ENCODE measurements at places on chromosomes 6 and 20.

- no peak for DNase-seq
Measured at GRCh38 chr6:94735270-94735669, 842.1 kb upstream of the MANEA start.

- no peak for DNase-seq
Measured at GRCh38 chr6:124423621-124424020, 538.6 kb upstream of the RNF217 start.

DNA sequence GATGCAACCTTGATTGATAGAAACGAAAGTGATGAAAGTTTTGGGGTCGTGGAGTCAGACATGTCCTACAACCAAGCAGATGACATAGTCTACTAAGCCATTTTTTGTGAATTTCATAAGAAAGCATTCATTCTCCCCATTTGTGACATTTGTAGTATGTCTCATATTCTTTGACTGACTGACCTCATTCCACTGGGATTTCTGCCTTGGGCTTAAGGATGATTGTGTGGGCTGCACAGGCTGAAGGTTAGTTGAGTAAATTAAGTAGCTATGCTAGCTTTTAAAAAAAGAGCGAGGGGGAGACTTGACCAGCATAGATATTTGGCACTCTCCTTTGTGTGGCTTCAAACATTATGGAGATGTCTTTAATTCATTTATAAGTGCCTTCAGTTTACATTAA is 28.9 kb downstream of the STMND1 start:
- no peak for DNase-seq

- no peak for DNase-seq
Measured at GRCh38 chr6:333379-334002, 41.2 kb downstream of the DUSP22 start.

- DNase-seq: no peak
Measured at GRCh38 chr6:34146801-34147592, 1.1 kb upstream of the GRM4 start.

DNA sequence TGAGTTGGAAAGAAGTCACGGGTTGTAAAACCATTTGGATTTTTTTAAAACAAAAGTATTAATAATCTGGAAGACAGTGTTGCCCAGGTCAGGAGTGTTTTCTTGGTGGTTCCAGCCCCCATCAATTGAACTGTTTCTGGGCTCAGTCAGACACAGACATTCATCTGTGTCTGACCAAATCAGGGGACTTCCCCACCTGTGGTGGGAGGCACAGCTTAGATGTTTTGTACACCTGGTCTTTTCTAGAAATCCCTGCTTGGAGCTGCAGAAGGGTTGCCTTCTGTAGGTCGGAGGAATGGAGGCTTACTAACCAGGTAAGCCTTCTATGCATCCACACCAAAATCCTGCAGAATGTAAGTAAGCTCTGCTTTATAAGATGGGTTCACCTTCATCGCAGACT is 63.6 kb downstream of the CDS2 start:
- no peak for DNase-seq

DNA sequence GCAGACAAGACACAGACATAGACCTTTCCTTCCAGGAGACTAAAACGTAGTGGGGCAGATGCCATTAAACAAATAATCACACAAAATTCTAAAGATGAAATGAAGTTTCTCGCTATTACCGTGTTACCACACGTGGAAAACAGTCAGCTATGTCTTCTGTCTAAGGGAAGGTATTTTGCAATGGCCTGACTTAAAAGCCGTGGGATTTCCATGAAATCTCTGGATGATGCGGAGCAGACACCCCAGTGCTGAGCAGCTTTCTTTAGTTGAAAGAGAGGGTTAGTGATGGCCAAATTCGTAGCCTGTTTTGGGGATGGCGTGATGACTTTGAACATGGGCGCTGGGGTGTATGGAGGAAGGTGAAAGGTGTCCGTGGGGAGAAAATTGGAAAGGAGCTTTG is 281.8 kb downstream of the NRN1 start:
- no peak for DNase-seq

- DNase-seq: no peak
Measured at GRCh38 chr20:56391596-56392131, 351 bp downstream of the AURKA start.

GRCh38 chr20:9311132-9311531 is 203.3 kb upstream of the LAMP5 start:
- no peak for DNase-seq

DNA sequence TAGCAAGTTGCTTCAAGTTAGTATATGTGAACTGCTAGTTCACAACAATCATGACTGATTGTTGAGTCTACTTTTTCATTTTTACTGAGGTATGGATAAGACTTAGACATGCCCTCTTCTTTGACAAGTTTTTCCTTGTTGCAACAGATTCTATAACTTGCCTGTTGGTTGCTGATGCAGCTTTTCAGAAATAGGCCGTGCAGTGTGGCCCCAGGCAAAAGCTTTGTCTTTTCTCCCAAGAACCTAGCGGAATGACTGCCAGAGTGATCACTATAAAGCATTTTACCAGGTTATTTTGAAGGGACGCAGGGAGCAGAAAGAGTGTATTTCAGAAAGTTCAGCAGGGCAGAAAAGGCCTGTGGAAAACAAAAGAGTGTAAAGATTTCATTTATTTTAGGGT is 16.0 kb downstream of the HECA start:
- peak; percentile 77 for DNase-seq

- no peak for DNase-seq
Measured at GRCh38 chr6:43878127-43878634, 108.2 kb downstream of the VEGFA start.

Measured in HAP-1 (cell line).